NCI-H526 (cell line): ENCODE measurements at places on chromosomes 6 and 20.

DNA sequence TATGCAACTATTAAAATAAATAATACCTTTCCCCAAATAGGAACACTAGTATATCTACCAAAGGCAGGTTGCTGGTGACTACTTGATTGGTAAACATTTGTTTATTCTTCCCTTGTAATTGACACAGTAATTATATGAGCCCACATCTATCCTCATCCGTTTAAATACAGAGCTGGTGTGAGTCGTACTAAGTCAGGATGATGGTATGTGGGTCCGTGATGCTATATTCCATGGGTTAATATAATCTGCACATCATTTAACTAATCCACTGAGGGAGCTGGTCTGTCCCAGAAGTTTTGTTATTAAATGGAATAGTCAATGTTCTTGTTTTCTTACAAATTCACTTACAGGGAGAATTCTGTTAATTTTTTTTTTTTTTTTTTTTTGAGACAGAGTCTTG is 164.0 kb upstream of the AGPAT4 start:
- DNase-seq = no peak

- DNase-seq = no peak
Measured at GRCh38 chr20:45097485-45098102, 3.3 kb downstream of the KCNS1 start.

- DNase-seq = no peak
Measured at GRCh38 chr20:50792708-50793574, 1.9 kb upstream of the BCAS4 start.

DNA sequence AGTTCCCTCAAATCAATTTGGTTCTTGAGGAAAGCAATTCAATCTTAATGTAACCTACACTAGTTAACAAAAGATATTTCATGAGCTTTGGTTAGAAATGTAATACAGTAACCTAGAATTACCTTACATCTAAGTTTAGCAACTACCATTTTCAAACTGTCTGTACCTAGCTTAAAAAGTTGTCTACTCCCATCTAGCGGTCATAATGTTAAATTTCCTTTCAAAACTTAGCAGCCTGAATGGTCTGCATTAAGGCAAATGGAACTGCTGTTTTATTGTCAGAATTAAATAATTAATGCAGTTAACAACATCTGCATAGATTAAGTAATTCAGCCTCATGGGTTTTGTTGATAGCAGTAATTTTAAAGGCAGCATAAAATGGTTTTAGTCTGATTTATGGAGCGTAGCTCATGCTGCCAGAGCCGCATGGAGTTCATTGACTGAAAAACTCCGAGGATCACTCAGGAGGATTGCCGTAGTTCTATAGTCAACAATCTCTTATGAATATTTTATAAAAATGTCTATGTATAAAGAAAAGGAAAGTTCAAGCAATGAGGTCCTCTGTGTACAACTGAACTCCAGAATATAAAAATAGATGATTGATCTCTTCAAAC is 485.4 kb upstream of the MANEA start:
- peak; percentile 77 for DNase-seq

- peak; percentile 12 for DNase-seq
Measured at GRCh38 chr6:50655848-50656453, 57.4 kb upstream of the TFAP2D start.

- peak; percentile 85 for DNase-seq
Measured at GRCh38 chr20:40945754-40946450, 82.7 kb upstream of the TOP1 start.

DNA sequence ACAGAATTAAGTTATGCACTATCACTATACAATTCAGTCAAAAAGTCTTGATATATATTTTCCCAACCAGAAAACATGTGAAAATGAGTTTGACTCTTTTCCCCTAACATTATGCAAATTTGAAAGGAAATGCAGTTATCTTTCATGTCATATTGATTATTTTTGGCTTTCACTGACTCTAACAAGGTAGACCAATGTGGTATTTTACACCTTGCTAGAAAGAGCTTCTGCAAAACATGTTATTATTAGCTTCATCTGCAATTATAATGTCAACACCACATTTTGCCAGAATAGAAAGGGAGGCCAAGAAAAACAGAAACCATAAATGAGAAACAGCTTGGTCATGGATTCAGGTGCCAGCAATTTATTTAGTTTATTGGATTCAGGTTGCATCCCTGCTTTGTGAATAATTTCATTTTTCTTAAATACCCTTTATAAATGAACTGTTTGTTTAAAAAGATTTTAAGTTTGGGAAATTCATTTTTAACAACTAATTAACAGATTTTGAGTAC is 226.1 kb upstream of the GJE1 start:
- DNase-seq = no peak

GRCh38 chr6:158561321-158561884 is 1.5 kb downstream of the TMEM181 start:
- no peak for DNase-seq
